Stimulated activated CD4-positive, alpha-beta T cell treated with anti-CD3 and anti-CD28 coated beads, Interleukin-15, amount 100 ng/mL, for 24 hours (primary cell): ENCODE measurements at places on chromosomes 1 and 21.
A peak's percentile ranks its signal among the peaks of the same experiment; 100 is the strongest.

GRCh38 chr1:227808566-227808965 lies 6.9 kb upstream of the PRSS38 start:
- DNase-seq, result no peak

DNA sequence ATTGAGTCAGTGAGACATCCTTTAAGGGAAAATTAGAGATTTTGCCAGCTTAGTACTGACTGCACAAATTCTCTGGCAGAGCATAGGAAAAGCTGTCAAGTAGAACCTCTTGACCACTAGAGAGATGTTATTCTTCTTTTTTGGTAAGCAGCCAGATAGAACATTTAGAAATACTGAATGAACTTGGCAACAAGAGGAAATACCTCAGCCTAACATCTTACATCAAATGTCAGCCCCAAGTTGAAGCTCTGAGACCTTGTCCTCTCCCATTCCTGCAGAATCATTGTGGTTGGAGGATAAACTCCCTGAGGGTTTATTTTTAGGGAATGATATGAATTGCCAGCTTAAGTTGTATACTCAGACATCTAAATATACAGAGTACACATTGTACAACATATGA lies 53.5 kb downstream of the MIGA1 start:
- DNase-seq, result no peak

GRCh38 chr1:109864930-109865612 lies 45.6 kb upstream of the CSF1 start:
- no peak for DNase-seq

DNA sequence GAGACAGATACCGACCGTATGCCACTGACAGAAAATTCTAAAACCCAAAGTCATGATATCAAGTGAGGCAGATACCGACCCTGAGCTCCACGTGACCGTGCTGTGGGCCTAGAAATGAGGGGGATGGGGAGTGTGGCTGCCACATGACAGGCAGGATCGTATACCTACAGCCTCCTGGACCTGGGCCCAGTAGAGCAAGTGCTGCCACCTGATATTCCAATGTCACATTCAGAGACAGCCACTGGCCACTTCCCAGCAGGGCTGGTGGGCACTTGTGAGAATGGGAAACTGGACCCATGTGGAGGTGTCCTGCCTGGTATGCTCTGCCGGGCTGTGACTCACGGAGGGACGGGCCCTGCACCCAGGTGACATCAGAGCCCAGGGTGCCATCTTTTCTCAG lies 44.6 kb upstream of the CLDN14 start:
- no peak for DNase-seq

GRCh38 chr1:28213315-28213714 lies 19.5 kb downstream of the DNAJC8 start:
- no peak for DNase-seq

DNA sequence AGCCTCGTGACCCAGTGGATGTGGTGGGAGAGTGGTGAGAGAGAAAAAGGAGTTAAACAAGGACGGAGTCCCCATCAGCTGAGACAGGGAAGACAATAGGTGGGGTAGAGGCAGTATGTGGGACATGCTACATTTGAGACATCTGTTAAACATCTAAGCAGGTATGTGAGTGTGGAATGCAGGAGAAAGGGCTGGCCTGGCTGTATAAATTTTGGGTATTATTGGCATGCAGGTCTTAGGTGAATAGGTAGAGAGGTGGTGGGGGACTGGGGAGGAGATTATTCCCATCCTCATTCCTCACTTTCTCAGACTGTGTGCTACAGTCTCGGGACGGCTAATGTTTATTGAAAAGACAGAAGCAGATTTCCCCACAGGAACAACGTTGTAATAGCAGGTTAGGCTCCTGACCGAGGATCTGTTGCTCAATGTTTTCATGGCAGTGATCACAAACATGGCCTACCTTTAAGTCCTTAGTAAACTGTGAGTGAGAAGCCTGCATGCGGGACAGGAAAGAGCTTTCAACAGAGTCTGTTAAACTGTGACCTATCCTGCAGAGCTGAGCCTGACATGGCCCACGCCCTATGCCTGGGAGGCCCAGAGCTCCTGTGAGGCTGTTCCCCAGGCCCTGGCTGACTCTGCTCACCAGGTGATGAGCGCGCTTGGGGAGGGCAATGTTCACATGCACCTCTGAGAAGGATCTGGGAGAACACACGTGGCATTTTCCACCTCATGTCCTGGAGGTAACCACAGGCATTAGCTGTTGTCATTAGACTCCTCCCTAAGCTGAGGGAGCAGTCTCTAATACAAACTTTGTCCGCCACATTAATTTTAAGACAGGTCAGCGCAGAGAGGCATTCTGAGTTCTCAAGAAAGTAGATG lies 16.5 kb downstream of the VSIG8 start:
- DNase-seq, result no peak

DNA sequence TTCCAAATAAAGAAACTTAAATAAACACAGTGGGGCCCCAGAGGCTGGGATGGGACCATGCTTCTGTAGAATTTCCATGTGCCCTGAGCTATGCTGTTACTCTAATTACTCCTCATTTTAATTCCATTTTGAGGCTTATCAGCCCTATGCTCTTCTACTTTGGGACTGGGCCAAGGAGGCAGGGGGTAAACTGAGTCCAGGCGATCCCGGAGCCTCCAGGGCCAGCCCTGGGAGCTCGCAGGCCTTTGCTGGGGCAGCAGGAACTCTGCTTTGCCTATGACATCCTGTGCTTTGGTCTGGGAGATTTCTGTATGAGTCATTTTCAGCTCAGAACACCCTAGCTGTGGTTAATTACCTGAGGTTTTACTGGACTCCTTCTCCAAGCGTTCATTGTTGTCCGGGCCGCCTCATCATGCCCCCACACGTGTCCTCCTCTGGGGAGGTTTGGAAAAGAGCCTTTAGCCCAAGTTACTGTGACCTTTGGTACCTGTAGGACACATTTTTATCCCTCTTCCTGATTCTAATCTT lies 95.7 kb downstream of the RHOU start:
- no peak for DNase-seq

DNA sequence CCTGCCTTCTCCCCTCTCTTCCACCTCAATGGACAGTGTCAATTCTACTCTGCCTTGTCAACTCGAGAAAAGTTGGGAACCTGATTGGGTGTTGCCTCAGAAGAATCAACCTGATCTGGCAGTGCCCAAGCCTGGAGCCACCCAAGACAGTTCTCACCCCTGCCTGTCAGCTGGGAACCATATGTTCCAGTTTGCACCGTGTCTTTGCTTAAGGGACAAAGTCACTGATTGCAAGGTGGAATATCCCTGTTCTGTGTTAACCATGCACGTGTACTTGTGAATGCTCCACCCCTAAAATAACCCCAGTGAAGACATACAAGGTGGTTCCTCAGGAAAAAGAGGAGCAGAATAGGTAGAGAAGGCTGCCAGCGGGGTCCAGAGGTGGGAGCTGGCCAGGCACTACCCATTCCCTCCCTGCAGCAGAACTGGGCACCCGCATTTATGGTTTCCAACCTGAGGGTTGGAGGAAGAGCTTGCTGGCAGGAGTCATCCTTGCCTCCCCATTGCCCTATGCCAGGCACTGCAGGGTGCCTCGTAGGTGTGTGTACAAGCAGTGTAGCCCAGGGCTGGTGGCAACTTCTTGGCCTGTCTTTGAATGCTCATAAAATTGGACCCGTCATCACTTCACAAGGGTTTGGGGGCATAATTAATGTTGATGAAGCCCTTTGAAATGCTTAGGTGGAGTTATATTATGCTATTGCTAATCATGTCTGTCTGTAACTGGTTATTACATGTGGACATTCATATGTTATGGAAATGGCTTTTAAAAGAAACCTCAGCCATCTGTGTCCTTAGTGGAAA lies 11.3 kb downstream of the NIPAL3 start:
- DNase-seq, result no peak

GRCh38 chr1:182690886-182691443 lies 6.6 kb upstream of the RGS8 start:
- no peak for DNase-seq

- peak; percentile 69 for DNase-seq
Measured at GRCh38 chr1:1212780-1213344, 1.1 kb downstream of the TNFRSF4 start.

GRCh38 chr1:37090671-37091070 lies 56.4 kb upstream of the GRIK3 start:
- DNase-seq, result no peak

GRCh38 chr1:59233444-59233843 lies 63.5 kb upstream of the FGGY start:
- no peak for DNase-seq

DNA sequence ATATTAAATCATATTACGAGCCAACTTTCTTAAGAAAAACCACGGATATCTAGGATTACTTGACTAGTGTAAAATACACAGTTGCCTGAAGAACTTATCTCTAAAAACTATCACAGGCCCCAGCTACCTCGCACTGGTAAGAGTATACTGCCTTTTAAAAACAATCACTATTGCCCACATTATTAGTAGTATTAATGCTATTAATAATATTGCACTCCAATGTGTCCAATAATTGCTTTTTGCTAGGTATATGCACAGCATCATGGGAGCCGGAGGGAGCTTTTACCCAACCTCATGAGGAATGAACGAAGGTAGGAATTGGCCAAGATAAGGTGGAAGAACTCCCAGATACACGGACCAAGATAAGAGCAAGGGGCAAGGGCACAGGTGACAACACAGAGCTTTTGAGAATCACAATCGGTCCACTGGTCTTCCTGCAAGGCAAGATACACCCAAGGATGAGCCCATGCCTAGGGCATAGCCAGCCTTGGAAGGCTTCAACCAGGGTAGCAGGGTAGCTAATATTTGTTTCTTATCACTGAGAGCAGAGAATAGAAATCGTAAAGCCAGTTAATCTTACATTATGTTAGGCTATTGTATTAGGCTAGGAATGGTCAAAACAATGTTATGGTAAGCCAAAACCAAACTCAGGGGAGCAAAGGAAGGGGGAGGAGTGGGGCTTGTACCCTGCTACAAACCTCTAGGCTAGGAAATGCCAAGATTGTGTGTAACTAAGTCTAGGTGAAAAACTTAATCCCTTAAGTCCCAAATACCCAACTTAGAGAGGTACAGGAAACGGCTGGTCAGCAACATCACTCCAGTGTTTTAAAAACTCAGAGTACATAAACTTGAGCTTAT lies 9.4 kb downstream of the GLUL start:
- no peak for DNase-seq

DNA sequence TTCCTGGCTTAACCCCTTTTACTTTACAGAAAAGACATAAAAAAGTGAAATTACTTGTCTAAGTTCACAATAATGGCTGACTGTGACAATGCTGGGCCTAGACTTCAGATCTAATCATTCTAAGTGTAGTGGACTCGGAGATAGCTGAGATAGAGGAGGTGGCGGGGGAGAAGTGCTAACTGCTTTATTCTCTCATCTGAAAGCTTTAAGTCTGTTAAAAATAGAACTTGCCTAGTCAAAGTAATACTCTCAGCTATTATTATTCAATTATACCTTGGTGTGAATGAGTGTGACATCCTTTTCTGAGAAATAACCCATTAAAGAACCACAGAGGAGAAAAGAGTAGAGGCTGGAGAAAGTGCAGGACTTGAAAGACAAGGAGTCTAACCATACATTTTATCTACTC lies 96.1 kb upstream of the OLIG2 start:
- DNase-seq, result peak; percentile 32

DNA sequence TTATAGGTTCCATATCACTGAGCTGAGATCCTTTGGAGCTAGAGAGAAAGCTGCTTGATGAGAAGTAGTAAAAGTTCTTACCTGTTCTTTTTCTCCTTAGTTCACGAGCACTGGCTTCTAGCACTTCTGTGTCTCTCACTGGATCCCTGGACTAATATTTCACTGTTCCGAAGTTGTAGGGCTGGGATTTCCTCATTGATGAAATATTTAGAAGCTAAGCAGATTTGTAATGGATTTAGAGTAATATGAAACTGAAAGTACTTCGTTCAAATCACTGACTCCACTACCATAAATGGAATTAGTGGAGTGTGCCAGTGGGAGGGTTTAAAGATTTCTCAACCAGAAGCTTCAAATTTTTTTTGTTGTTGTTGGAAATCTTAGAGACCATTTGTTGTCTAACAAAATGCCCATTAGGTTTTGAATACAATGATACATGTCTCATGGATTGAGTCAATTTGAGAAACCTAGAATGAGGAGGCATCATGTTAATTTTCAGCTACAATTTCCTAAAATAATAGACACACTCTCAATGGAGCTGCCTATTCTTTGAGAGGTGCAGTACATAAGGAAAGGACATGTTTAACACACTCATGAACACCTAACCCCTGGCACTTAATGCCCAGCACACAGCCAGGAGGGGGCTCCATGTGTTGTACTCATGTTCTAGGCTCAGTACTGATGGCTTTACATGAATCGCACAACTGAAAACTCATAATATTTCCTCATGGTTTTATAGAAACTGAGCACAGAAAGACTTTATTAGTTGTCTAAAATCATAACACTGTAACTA lies at the start of gene GBP1:
Gene GBP1 (minus strand): TSS at position 130 of the 790 bp plus-strand sequence. CDS start 1,974 bp downstream, outside the sequence.
- DNase-seq, result no peak

DNA sequence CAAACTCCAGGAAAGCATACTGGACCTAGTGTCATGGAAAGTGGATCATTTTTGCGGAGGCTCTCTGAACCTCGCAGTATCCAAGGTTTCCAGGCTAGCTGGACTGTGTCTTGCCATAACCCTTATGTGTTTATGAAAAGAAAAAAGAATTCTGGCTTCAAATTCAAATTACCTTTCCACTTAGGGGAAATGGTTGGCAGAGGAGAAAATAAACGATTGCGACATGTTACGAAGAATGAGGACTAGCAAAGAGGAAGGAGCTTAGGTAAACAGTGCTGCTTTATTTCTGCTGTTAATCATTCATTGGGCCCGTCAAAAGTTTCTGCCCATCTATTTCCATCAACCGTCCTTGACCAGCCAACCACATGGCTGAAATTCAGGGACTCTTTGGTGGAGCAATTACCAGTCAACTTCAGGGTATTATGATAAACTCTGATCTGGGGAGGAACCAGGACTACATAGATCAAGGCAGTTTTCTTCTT lies at the start of gene C4BPA:
Gene C4BPA (plus strand): TSS at position 342 of the 482 bp plus-strand sequence. CDS start 8,793 bp downstream, outside the sequence.
- no peak for DNase-seq

DNA sequence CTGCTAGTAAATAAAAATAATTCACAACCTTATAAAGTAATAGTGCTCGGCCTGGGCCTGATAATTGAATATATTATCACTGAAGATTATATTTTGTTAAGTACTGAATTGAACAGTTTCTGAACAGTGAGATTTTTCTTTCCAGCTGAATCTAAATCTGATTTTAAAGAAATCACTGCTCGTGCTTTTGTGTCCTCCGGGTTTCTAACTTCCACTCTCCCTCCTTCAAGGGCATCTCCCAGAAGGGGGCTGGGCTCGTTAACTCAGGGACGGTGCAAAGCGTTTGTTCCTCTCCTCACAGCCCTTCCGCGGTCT lies 823 bp upstream of the KIF1B start:
- no peak for DNase-seq

DNA sequence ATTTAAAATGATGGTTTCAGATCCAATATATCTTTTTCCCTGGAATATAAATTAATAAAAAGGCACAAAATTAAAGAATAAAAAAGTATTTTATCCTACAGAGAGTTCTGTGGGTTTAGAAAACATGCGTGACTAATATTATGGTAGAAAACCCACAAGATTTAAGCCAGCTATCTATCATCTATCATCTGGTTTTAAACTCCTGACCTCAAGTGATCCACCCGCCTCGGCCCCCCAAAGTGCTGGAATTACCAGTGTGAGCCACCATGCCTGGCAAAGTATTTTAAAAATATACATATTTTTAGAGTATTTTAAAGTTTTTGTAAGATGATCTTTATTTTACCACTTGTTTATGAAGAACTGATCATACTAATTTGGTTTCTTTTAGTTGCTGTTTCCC lies 79.5 kb downstream of the NRIP1 start:
- DNase-seq, result no peak
